Activated CD4-positive, alpha-beta T cell treated with anti-CD3 and anti-CD28 coated beads, Interleukin-2, amount 50 U/mL, for 4 hours (primary cell): ENCODE measurements at places on chromosomes 3 and 15.

DNA sequence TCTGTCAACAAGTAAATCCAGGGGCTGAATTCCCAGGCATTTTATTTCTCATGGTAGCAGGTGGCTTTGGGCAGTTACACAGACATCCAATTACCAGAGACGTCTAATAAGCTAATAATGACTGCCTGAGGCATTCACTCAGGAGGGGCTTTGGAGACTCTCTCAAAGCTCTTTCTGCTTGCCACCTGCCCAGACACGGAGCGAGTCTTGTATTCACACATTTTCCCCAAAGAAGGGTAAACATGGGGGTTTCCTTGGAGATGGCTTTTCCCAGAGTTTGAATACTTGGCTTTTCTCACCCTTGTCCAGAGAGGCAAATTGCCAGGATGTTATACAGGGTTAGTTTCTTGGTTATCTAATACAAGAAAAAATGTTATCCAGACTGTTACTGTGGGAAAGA is 132.6 kb downstream of the DIPK2A start:
- DNase-seq: no peak

- no peak for DNase-seq
These were observed 61.7 kb downstream of the LDHAL6B start for GRCh38 chr15:59268168-59268851.

GRCh38 chr3:138023754-138024153 is 13.8 kb downstream of the CLDN18 start:
- DNase-seq: no peak

DNA sequence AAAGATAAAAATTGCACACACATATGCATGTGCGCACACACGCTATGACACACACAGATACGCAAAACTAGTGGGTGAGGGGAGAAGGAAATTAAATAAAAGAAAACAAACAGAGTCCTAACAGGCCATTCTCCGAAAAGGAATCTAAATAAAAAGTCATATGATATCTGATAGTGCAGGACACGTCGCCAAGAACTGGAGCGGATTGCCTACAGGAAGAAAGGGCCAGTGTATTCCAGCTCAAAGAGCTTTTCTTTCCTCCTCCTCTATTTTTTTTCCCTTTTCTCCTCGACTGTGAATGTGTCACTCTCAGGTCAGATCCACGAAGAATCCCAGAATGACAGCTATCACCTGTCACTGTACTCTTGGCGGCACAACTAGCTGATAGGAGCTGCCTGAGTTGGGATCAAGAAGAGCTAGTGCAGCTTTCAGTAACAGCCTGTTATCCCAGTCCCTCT is 157.8 kb downstream of the TIGIT start:
- DNase-seq: no peak

GRCh38 chr3:13167064-13167743 is 94.0 kb upstream of the IQSEC1 start:
- no peak for DNase-seq

- no peak for DNase-seq
These were observed 60.7 kb downstream of the HHLA2 start for GRCh38 chr3:108357042-108357441.

DNA sequence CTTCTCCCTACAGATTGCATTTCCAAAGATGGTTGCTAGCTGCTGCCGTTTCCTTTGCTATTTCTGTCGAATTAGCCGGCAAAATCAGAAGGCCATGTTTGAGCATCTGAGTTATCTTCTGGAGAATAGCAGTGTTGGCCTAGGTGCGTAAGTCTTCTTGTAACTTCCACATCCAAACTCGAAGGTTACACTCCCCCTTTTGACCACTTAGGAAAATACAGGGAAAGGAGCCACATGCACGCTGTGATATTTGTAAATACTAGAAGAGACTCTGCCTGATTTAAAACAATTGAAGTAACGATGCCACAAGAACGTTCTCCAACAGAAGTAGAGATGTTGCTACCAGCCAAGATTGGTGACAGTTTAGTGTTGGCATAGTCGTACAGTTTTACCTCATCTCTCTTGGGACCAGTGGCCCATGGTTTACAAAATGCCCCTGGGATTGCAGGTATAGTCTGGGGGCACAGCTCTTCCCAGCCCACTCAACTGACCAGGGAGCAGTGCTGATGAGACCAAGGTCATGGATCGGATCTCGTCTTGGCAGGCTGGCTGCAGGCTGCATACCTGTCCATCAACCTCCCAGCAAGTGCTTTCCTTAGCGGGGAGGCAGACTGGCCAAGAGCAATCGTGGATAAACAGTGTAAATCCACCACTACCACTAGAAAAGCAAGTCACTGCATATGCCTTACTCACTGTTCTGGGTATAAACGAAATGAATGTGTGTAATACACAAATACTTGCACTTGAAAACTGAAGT is 268.4 kb upstream of the CHRM5 start:
- no peak for DNase-seq

- peak; percentile 19 for DNase-seq
These were observed 40.4 kb downstream of the WHAMM start for GRCh38 chr15:82849556-82850512.

GRCh38 chr3:113051787-113052186 is 61.0 kb downstream of the GTPBP8 start:
- no peak for DNase-seq

- DNase-seq: no peak
These were observed 506.9 kb upstream of the NECTIN3 start for GRCh38 chr3:110564674-110565073.

- DNase-seq: no peak
These were observed 16.4 kb upstream of the HCN4 start for GRCh38 chr15:73385205-73385604.

DNA sequence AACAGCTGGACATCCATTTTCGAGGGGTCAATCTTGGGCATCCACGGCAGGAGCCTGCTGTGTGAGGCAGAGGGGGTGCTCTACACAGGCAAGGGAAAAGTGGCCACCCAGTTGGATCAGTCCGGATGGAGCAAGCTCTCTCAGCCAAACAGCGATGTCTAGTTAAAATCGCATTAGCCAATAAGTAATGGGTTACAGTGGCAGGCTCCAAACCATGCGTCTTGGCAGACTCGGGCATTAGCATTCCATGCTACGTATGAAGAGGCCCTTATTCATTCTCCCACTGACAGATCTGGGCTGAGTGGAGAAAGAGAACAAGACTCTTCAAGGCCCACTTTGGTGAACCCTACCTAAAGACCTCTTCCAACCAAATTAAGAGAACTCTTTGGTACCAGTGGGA is 49.3 kb downstream of the CCNB2 start:
- no peak for DNase-seq

GRCh38 chr3:188513662-188514328 is 359.8 kb downstream of the LPP start:
- no peak for DNase-seq

DNA sequence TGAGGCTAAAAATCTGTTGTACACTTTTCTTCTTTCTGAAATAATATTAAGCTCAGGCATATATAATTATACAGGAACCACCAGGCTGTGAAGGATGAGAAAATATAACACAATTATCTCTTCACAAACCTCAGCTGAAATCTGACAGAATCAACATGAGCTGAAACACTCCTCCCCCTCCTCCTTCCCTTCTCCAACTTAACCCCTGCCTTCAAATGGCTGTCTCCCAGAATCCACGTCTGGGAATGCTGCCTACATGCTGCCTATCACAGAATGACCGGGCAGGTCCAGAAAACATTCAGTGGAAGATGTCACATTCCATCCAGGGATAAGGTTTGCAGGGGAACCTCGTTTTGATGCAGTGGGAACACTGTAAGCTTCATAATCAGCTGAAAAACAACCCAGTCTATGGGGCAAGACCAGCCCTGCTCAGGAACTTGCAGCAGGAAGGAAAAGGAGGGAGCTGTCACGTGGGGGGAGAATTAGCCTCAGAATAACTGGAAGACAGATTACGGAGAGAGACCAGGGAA is 44.0 kb upstream of the SEMA6D start:
- DNase-seq: no peak

- peak; percentile 36 for DNase-seq
These were observed 37.8 kb downstream of the KLF13 start for GRCh38 chr15:31364301-31365031.

DNA sequence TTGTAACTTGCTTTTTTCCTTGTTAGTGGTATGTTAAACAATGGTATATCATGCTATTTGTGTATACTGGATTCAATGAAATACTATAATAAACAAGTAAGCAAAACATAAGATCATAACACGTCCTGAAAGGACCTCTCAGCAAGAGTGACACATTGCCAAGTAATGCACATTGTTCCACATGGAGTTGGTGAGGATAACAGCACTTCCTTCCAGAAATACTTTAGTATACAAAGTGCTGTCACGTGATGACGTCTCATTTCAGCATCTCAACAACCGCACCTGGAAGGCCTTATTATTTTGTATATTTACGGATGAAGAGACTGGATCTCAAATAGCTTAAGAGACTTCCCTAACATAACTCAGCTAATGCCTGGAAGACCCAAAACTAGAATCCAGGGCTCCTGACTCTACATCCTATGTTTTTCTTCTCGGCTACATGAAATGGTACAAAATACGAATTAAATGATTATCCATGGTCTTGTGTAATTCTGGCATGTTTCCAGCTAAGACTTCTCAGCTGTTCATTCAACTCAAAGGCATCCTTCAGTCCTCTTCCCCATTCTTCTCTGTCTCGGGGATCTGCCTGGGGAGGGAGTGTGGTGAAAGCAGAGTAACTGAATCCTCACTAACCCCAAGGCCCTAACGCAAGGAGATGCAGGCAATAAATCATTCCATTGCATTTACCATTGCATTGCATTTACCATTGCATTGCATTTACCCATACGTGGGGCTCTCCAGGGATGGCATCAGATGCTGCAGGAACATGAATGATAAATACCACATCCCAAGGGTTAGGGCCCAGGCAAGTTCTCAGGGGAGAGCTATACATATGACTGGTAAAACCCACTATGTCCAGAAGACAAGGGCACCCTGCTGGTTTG is 79.2 kb downstream of the LIPC start:
- no peak for DNase-seq

GRCh38 chr15:60614028-60614427 is 135.1 kb upstream of the ICE2 start:
- DNase-seq: no peak

- DNase-seq: no peak
These were observed 778.0 kb upstream of the NECTIN3 start for GRCh38 chr3:110293660-110294059.

GRCh38 chr15:70210528-70210927 is 112.8 kb upstream of the TLE3 start:
- no peak for DNase-seq
